Activated T-cell treated with anti-CD3 and anti-CD28 coated beads, Interleukin-2, amount 50 U/mL, for 48 hours (primary cell): ENCODE measurements at places on chromosomes 5 and 9.

GRCh38 chr9:116465576-116466270 lies 221.4 kb upstream of the TRIM32 start:
- DNase-seq: no peak

DNA sequence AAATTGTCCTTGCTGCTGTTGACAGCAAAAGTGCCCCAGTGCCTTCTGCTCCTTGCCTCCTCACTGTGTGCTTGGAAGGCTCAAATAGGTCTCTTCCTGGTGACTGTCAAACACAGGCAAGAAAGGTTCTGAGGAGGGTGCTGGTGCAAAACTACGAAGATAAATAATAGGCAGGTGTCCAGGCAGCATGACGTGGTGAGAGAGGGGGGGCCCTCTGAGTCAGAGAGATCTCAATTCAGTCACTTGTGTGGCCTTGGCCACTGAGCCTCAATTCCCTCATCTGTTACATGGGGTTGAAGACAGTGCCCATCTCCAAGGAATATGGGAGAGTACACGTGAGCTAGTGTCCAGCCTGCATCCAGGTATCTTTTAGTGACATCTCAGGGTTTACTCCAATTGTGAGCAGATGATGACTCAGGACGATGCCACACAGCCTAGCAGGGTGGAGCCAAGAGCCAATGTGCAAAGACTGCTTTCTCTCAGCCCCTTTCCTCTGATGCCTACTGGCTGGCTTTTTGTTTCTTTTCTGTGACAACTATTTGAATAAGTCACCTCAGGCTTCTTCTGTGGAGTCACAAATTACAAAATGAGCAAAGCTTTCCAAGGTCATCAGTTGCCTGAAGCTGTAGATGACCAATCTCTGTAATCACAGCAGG lies 29.7 kb upstream of the SMIM32 start:
- DNase-seq: no peak

DNA sequence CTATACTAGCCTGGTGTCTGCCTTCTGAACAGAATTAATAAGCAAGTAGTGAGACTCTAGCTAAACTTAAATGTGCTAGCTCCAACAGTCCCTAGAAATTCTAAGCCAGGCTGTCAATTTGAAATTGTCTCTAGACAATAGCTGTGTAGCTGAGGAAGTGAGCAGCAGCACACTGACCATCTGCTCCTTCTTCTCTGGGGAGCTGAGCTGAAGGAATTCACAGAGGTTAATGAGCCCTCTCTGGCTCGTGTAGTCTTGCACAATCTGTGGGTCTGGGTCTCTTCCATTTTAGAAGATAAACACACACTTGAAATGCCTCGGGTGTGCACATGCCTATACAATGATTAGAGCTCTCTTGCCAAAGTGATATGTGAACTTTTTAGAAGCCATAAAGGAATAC lies 63.5 kb upstream of the BARX1 start:
- no peak for DNase-seq

DNA sequence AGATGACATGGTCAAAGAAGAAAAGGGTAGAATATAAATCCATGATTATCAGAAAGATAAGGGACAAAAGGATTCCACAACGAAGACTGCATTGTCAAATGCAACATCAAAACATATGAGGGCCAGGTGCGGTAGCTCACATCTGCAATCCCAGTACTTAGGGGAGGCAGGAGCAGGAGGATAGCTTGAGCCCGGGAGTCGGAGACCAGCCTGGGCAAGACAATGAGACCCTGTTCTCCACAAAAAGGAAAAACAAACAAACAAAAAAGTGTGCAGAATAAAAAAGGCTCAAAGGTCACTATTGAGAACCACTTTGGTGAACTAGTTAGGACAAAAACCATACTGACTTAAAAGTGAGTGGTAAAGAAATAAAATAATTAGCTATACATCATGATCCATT lies 60.2 kb upstream of the NR5A1 start:
- DNase-seq: no peak

DNA sequence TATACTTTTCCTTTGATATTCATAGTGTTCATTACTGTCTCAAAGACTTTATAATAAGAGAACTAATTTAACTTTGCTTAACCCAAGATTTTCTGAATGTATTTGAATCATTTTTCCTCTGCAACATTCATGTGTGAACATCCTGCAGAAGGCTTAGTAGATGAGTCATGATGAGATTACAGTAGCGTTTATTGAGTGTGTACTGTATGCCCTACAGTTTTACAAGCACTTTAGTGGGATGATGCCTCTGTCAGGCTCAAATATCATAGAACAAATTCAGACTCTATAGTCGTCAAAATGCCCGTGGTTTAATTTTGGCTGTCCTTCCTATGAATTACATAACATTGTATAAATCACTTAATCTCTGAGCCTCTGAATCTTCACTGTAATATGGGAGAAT lies 41.2 kb downstream of the FYB1 start:
- no peak for DNase-seq

DNA sequence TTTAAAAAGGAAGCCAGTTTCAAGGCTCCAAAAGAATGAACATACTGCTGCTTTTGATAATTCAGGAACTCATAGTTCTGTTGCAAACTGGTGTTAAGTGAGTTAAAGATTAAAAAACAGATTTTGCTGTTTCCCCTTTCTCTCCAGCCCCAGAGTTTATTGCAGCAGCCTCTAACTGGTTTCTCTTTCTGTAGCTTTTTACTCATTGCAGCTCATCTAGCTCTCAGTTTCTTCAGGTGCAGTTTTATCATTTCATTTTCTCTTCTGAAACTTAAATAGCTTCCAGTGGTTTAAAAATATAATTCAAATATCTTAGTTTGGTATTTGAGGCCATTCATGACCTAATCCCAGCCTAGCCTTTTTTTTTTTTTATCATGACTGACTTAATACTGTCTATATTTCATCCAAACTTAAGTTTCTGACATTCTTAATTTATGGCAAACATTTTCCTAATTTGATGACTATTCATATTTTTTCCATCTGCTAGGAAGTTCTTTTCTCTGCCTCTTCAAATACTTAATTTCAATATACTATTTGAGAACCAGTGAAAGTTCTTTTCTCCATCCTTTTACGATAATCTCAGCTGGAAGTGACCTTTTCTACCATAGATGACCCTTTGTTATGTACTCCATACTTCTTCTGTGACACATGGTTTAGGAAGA lies 252.7 kb upstream of the GRIA1 start:
- no peak for DNase-seq

DNA sequence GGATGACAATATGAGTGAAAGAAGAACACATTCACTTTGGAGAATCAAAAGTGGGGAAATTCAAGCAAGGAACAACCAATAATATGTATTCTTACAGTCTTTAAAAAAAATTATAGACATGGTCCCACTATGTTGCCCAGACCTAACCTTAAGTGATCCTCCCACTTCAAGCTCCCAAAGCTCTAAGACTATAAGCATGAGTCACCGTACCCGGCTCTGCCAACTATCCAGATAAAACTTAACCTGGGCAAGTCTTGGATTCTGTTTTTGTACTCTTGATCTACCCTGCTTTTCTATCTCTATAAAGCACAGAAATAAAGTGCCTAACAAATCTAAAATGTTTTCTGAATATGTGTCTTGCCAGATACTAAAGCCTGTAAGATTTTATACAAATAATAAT lies 30.9 kb downstream of the CEMIP2 start:
- DNase-seq: no peak

- DNase-seq: no peak
Observed at GRCh38 chr5:52481201-52481600, 306.5 kb upstream of the ITGA1 start.

DNA sequence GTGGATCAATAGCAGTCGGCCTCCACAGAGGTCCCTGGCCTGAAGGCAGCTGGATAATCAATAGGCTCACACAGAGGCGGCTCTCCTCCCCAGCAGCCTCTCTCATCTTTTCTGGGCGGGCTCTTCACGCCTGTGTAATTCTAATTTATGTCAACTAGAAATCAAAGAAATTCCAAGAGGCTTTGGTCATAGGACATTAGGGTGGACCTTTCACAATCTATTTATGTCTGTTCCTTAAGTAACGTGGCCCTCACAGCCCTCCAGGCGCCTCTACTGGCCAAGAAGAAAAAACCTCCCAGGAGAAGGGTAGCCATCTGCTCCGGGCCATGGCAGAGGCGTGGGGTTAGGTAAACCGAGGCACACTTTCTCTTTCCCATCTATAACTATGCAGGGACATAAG lies 205.1 kb upstream of the EFNA5 start:
- DNase-seq: no peak

DNA sequence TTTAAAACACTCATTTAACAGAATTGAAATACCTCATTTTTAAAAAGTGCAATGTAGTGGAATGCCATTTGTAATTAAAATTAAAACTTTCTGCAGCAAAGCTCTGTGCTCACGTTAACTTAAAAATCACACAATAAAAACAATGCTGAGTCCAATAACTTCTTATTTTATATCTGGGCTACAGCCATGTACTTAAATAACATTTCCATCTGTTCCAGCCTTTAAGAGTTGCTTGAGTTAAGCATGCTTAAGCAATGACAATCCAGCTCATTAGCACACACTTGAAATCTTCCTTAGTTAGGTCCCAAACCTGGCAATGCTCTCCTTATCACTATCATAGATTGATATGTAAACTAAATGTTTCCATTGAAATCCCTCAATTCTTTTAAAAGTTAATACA lies 132.3 kb upstream of the CDH12 start:
- no peak for DNase-seq

DNA sequence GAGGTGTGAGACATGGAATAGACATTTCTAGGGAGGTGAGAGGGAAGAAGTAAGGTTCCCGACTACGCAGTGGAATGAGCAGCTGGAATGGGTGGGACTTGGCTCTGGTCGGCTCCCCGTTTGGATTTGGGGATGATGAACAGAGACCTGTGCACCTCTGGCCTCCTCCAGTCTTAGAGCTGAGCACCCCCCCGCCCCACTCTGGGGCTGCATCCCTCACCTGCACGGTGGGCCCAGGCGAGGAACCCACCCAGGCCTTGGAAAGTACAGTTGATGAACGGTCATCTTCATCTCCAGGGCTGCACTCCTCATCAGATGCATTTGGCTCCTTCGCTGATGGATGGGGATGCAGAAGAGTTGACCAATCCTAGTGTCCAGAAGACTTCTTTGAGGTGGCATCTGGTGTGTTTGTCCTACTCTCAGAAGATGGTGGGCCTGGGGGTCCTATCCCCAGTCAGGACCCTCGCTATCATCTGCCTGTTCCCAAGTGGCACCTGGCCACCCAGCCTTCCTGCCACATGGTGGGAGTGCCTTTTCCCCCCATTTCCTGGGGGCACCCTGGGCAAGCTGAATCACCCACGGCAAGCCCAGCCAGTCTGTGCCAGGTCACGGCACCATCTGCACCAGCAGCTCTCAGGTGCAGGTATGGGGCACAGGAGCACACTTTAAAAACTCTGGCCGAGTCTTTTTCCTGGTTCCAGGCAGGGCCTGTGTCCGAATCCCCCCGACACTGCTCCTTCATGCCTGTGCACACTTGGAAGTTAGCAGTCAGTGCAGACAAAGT lies 70.5 kb downstream of the GTF3C4 start:
- no peak for DNase-seq

GRCh38 chr5:135883441-135883840 lies 12.2 kb downstream of the IL9 start:
- DNase-seq: peak; percentile 24

GRCh38 chr9:108643731-108644510 lies 211.9 kb downstream of the ACTL7B start:
- DNase-seq: no peak

- DNase-seq: no peak
Observed at GRCh38 chr5:152092580-152092979, 167.9 kb upstream of the GLRA1 start.

DNA sequence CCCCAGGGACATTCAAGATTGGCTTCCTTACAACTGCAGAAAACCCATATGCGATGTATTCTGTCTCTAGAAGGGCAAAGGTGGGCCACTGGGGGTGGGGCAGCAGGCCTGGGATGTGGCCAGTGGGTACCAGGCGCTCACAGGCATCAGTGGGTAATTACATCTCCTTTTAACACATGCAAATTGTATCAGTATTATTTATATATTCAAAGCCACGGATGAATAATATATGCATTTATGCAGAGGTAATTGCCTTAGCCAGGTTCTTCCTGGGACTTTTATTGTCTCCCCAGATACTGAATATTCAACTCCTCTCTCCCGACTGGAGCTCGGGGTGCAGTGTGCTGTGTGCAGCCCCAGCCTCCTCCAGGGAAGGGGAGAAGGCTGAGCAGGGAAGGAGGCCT lies 109.4 kb upstream of the MVB12B start:
- DNase-seq: no peak

GRCh38 chr5:113682497-113683136 lies 169.1 kb downstream of the YTHDC2 start:
- DNase-seq: no peak

GRCh38 chr9:30039712-30040111 lies 2344.7 kb upstream of the ACO1 start:
- no peak for DNase-seq

DNA sequence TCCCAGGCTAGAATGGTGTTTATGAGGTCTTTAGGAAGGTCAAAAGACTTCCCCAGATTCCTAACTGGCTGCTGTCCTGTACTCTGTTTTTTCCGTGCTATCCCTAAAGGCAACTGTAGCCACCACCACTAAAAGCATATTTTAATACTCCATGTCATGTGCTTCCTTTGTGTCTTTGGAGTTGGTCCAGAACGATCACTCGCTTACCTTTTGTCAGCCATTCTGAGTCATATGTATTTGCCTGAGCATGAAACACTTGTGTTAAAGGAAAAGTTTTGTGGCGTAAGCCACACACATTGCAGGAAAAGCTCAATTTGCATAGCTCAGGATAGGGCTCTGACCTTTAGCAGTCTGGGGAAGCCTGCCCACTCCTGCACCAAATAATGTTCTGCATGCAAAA lies 299.6 kb downstream of the NTRK2 start:
- no peak for DNase-seq

DNA sequence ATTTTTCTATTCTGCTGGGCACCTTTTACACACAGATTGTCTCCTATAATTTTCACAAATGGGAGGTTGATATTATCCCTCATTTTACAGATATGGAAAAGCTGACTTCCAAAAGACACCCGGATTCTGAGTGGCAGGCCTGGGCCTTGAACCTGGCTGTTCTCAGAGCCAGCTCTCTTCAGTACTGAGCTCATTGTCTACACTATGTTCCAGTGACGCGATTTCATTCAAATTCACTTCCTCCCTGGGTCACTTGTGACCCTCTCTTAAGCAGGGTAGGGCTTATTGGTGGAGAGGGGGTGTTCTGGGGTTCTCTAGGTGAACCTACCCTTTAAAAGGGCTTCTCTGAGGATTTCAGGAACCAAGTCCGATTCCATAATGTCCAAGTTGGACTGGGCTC lies 70.2 kb downstream of the ANKRD33B start:
- DNase-seq: no peak

DNA sequence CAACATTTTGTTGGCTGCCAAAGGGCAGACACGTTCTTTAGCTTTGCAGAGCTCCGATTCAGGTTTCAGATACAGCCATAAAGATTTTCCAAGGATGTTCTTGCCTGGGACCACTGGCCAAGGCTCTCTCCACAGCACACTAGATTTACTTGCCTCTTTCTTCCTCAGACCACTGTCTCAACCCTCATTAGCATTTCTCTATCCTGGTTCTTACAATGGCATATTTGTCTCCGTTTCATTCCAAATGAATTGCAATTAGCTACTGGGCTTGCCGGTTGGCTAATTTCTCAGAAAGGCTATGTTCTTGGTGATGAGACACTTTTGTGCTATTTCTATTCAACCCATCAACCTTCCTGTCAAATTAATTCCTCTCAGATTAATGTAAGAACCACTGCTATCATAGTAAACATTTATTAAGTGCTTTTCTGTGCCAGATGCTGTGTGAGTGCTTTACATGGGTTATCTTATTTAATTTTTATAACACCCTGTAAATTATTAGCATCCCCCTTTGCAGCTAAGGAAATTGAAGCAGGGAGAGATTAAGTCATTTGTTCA lies 118.4 kb upstream of the NR3C1 start:
- no peak for DNase-seq

- no peak for DNase-seq
Observed at GRCh38 chr5:7808998-7809397, 41.9 kb downstream of the CFAP90 start.
